NCI-H526 treated with DMSO at 0.1 percent for 48 hours (cell line): ENCODE measurements at places on chromosomes 1 and 21.

GRCh38 chr1:16441282-16441665 is 750 bp downstream of the NECAP2 start:
- DNase-seq, result no peak

DNA sequence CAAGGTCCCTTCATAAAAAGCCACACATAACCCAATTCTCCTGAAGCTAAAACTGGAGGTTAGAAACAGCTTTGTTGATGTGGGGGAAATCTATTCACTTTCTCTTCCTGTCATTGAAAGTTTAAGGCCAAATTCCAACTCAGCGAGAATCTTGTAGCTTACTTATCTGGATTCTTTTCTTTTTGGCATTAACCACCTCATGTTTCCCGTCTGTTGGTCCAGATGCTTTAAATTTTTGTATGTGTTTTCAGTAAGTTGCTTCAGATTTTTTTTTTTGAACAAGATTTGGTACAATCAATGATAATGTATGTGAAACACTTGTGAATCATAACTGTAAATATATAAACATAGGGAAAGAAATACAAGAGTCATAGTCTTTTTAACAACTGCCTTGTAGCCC is 33.7 kb upstream of the NEK7 start:
- DNase-seq, result no peak

DNA sequence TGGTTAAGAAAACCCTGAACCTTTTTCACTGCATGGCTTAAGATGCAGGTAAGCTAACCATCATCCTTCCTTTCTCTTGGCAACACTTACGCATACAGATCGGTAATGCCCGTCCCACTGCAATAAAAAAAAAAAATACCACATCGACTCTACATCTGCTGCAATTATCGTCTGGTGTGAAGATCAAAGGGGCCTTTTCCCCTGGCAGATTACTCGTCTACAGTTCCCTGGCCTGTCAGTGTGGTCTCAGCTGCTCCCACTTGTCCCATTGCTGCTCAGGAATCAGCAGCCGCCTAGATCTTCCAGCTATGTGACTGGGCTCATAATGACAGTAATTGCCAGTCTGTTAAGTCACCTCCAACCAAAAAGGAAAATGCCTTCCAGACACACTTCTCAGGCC is 133.1 kb downstream of the SETD4 start:
- DNase-seq, result no peak

GRCh38 chr1:193634470-193634869 is 448.1 kb upstream of the B3GALT2 start:
- no peak for DNase-seq

DNA sequence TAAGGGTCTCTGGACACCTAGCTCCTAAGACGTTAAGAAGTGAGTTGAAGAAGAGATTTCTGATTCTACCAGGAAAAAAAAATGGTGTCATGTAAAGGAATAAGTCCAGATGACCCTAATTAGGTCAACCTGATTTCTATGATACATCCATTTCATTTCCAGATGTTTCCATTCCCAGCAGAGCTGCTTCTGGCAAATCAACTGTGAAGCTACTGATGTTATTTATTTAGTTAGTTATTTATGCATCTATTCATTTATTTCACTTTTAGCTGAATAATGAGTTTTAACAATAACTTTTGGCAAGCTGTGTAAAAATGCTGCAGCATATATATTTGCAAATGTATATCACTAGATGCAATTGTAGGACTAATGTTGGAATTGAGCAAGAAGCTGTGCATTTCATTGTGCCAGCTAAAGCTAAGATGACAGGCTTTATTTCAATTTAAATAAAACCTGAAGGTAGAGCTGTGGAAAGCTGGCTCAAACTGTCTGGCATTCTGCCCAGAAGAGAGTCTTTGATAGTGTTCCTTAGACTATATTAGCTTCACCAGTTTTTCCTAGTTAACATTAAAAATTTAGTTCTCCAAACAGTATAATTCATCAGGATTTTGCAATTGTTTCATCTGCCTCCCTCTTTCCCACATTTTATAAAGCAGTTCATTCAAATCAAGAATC is 1164.4 kb upstream of the ADGRL4 start:
- no peak for DNase-seq

GRCh38 chr1:6700853-6701436 is 671 bp downstream of the DNAJC11 start:
- no peak for DNase-seq

DNA sequence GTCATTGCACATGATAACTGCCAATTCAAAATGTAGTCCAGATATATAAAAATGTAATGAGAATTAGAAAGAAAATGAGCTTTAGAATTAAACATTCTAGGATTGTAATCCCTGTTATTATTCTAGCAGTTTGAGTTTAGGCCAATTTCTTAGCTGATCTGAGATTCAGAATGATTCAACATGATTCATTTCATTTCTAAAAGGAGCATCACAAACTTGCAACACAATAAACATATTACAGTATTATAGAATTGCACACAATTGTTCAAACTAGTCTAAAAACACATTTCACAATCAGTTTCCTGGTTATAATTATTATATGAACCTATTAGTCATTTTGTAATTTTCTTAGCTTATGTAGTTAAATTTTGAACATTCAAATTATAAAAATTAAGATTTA is 43.3 kb upstream of the TSHB start:
- no peak for DNase-seq

GRCh38 chr1:225544263-225544662 is 108.7 kb downstream of the ENAH start:
- DNase-seq, result peak; percentile 86

DNA sequence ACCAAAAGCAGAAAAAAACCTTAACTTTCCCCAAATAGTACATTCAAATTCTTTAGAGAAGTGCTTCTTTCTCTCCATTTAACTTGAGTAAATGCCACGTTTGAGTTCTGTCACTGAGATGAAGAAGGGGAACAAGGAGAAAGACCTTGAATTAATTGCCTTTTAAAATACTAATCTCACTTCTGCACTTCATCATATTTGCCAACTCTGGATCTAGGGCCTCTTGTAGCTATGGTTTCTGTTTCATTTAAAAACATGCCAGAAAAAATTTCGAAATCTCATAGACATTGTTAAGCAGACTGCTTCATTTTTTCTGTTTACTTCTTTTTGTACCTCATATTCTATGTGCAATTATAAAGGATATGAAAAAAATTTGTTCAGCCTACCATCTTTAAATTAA is 24.6 kb downstream of the MIXL1 start:
- DNase-seq, result no peak

DNA sequence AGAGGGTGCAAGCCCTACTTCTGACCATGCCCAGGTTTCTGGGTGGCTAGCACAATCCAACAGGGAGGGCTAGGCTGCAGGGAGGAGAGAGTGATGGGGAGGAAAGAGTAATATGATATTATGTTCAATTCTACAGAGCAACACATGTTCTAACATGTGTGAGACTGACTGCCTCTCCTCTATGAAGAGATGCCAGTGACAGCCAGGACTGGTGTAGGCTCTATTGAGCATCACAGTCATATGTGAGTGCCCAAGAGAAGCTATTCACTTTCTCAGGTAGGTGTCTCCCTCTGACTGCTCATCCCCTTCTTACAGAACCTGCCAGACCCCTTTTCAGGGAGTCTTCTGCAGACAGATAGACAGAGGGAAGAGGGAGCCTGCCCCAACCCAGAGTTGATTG is 446.1 kb downstream of the SIPA1L2 start:
- peak; percentile 2 for DNase-seq

GRCh38 chr1:29858646-29859045 is 622.3 kb downstream of the PTPRU start:
- DNase-seq, result no peak

GRCh38 chr1:29415156-29415830 is 179.0 kb downstream of the PTPRU start:
- no peak for DNase-seq

DNA sequence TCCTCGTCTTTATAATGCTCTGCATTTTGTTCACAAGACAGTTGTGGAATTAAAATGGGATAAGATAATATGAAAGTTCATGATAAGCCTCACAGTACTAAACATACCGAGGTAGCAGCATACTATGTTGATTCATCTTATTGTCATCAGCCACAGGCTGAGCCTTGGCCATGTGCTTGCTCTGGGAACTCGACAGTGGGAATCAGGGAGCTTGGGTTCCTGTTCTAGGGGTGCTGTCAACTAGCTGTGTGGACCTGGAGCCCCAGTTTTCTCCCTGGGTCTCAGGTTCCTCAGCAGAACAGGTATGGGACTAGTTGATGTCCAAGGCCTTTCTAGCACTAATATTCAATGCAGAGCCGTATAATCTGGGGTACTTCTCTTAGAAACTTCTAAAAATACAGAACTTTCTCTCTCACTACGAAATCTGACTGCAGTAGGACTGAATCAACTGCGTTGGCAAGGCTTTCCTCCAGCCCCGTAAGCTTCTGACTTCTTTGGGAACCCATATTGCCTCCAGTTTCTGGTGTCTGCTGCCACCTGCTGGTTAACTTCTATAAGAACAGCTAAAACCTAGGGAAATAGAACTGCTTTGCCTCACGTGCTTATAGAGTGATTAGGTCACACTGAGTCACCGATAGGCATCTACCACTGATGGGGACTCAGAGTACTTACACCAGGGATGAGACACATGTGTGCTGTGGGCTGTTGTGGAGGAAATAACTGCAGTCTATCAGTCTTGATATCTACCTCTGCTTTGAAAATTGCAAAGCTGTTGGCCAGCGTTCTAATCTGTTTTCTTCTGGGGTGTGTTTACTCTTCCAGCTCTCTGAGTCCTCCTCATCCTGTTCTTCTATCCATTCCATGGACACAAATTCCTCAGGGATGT is 110.9 kb downstream of the RGL1 start:
- DNase-seq, result peak; percentile 92

DNA sequence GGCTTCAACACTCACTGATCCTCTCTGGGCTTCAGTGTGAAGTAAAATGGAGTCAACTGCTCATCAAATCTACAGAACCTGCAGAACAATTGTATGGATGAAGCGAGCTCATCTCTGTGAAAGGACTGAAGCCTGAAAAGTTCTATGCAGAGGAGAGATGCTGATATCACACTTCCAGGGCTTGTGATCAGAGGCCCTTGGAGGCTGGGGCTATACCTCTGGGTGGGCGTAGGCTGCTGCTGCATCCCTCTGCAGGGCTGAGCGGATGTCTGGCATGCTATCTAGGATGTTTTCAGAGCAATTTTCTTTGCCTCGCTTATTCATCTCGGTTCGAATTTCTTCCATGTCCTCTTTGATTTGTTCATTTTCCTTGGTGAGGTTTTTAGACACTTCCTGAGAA is 17.6 kb downstream of the OLFML2B start:
- no peak for DNase-seq

- DNase-seq, result no peak
Measured at GRCh38 chr1:7613106-7613850, 157.8 kb upstream of the VAMP3 start.

DNA sequence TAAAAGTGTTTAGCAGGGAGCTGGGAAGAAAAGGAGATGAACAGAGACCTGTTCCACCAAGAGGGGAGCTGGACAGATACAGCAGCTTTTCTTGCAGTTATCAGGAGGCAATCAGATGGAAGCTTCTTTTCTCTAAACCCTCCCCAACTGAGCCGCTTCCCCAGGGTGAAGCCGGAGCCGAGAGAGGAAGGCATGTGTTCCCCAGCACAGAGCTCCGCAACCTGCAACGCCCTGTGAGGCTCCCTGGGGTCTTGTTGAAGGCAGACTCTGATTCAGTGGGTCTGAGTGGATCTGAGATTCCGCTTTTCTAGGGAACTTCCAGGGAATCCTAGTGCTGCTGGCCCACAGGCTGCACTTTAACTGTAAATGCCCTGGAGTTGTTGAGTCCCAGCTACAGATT is 139.1 kb upstream of the COA6 start:
- DNase-seq, result no peak

DNA sequence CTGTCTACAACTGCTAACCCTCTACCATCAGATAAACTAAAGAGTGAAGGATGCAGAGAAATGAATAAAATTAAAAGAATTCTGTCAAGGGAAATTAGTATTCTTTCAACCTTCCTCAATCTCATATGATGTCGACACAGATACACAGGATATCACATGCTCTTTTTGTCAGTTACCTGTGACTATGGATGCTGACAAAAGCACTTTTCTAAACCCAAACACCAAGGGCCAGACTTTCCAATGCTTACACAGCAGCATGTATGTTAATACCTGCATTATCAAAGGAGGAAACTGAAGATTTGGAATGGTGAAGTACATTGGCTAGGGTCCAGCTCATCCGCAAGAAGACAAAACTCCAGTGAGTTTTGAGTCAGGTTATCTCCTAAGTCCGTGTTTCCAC is 294.0 kb downstream of the SMYD3 start:
- DNase-seq, result no peak

GRCh38 chr1:169877800-169878491 is 15.8 kb downstream of the SCYL3 start:
- DNase-seq, result no peak

- no peak for DNase-seq
Measured at GRCh38 chr1:206953126-206953525, 6.9 kb upstream of the PIGR start.
